ENCODE measurements at places on chromosomes 6 and 20.

DNA sequence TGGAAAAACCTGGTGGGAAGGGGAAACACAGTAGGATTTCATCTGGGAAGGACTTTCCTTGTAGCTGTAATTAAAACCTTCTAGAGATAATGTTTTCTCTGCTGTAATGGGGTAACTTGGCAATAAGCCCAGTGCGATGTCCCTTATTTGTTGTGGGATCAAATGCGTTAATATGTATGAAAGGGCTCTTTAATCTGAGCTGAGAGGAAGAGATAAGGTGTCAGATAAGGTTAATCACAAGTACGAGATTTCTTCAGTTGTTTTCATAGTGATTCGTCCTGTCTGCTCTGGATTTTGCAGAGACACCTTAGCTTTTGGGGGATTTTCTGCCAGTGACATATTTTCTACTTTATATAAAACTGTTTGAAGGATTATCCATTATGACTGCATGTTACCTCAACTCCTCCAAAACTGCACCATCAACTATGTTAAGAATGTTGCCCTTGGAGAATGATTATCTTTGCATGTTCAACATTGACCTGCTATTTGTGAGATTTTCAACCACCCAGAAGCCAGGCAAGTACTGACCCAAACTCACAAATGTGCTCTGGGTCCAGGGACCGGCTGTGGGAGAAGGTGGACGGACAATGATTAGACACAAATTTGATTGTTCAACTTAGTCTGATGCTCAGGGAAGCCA lies 21.2 kb upstream of the ELOVL5 start:
- DNase-seq, result no peak

- DNase-seq, result no peak
These were observed 32.8 kb downstream of the DYNLT1 start for GRCh38 chr6:158611541-158612370.

DNA sequence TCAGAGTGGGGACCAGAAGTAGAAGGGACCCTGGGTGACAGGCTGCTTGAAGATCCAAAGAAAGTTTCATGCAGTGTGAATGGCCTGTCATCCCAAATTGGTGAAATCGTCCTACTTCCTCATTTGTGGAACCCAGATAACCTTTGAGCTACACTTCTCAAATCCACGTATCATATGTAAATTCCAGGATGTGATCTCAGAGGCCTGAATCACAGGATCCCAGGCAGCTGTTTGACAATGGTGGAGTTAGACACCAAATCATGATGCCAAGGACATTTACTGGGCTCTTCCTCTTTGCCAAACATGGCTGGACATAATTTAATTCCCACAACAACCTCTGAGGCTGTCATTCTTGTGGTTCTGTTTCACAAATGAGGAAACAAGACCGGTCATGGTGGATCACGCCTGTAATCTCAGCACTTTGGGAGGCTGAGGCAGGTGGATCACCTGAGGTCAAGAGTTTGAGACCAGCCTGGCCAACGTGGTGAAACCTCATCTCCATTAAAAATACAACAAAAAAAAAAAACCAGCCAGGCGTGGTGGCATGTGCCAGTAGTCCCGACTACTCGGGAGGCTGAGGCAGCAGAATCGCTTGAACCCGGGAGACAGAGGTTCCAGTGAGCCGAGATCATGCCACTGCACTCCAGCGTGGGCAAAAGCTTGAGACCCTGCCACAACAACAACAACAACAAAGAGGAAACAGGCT lies 39.9 kb upstream of the TTPAL start:
- no peak for DNase-seq

GRCh38 chr6:46917002-46917545 lies 4.7 kb downstream of the ADGRF5 start:
- DNase-seq, result no peak

GRCh38 chr6:129635396-129636130 lies 74.4 kb downstream of the ARHGAP18 start:
- peak; percentile 82 for DNase-seq

GRCh38 chr20:36572701-36573102 lies 695 bp upstream of the TGIF2 start:
- DNase-seq, result no peak

DNA sequence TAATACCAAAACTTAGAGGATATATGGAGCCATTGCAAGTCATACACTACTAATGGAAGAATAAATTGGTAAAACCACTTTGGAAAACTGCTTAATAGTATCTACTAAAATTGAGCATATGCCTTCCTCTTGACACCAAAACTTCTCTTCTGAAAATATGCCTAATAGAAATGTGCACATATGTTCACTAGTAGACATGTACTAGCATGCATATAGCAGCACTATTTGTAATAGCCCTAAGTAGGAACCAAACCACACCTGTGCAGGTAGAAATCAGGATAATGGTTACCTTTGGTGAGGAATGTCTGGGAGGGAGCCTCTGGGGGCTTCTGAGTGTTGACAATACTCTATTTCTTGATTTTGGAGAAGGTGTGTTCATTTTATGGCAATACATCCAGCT lies 424.8 kb upstream of the BTBD3 start:
- DNase-seq, result no peak

DNA sequence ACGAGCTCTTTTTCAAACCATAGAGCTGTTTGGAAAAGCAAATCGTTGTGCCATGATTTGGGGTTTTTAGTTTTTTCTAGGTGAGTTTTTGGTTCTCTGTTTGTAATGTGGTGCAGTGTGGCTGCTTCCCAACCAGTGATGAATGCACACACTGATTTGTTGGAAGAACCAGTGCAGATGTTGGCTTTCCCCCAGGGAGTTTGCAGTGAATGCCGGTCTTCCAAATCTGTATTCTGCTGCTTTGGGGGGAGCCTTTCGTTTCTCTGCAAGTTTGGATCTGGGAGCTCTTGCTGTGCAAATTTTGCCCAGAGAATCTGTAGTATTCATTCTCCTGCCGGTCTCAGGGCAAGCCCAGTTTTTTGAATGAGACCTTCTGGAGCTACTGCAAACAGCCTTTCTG lies 14.5 kb downstream of the HECA start:
- peak; percentile 20 for DNase-seq

DNA sequence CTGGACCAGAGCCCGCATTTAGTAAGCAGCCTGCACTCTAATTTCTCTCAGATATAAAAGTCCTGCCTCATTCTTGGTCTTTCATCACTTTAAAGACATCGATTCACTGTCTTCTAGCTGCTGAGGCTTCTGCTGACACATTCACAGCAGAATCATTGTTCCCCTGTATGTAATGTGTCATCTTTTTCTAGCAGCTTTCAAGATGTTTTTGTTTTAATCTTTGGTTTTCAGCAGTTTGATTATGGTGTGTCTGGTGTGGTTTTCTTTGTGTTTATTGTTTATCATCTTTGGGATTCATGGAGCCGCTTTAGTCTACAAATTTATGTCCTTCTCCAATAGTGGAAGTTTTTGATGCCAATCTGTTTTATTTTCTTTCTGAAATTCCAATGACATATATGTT lies 157.3 kb upstream of the STMND1 start:
- DNase-seq, result no peak

DNA sequence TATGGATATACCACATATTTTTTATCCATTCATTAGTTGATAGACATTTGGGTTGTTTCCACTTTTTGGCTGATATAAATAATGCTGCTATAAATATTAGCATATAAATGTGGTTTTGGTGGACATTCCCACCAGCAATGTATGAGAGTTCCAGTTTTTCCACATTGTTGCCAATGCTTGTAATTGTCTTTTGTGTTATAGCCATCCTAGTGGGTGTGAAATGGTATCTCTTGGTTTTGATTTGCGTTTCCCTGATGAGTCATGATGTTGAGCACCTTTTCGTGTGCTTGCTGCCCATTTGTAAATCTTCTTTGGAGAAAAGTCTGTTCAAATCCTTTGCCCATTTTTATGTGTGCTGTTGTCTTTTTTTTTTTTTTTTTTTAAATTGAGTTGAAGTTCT lies 54.4 kb downstream of the DHX35 start:
- no peak for DNase-seq

- DNase-seq, result no peak
These were observed 33.7 kb upstream of the PAQR8 start for GRCh38 chr6:52328303-52328662.

GRCh38 chr6:155040901-155041650 lies 46.0 kb downstream of the TIAM2 start:
- DNase-seq, result no peak

GRCh38 chr20:51871943-51872342 lies 69.6 kb upstream of the SALL4 start:
- DNase-seq, result no peak

- no peak for DNase-seq
These were observed 506.5 kb downstream of the NKAIN2 start for GRCh38 chr6:124310139-124310538.

DNA sequence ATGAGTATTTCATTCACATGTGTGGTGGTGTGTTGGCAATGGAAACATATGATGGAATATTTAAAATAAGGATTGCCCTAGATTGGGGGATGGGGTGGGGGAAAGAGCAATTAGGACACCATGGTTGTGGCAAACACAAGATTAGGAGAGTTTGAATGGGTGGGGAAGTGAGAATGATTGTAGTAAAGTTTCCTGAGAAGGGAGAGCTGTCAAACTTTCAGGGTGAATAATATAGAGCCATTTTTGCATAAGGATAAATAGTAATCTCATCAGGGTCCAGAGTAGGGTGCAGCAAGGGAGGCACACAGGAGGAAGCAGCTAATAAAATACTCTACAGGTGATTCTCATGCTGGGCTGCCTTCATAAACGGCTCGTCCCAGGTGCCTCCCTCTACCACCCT lies 294.9 kb upstream of the MARCKS start:
- no peak for DNase-seq

DNA sequence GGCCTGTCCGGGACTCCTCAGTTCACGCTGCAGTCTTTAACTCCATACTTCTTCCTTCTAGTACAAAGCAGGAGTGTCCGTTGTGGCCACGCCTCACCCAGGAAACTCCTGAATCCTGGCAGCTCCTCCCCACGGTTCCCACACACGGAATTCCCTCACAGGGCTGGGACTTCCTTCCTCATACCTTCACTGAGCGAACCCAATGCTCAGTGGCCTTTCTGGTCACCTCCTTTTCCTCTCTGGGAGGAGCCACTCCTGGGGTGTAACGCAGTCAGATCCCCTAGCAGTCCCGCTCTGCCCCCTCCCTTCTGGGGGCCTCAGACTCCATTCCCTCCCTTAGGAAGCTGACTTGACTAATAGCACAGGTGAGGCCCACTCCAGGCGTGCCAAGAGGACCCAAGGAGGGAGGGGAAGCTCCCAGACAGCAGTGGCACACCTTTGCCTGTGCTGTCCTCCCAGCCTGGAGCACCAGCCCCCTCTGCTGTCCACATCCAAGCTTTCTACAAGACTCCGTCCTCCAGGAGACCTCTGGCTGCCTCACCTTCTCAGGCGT lies at the start of gene SLC52A3:
SLC52A3 (minus strand) TSS at position 75 of the 553 bp plus-strand sequence. CDS start 2,726 bp downstream, outside the sequence.
- DNase-seq, result no peak

DNA sequence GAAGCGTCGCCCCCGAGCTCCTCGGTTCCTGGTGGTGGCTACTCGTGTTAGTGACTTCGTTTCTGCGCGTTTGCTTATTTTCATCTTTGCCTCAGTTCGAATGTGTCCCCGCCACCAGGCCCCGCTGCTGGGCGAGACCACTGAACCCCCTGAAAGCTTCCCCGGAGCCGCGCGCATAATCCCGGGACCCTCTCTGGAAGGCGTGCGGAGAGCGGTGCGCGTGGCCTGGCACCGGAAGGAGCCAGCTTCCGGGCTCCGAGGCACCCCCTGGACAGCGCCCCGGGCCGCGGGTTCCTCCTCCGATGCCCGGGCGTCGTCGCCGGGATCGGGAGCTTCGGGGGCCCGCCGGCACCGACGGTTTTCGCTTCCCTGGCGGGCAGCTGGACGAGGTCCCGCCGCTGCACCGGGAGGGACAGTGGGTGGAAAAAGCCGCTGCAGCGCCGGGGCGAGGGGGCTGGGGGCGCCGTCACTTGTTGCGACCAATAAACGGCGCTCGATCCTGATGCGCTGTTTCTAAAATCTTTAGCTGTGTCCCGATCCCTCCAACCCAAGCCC lies 643 bp upstream of the SLC35D3 start:
- no peak for DNase-seq

GRCh38 chr6:168690271-168690670 lies 249.3 kb downstream of the SMOC2 start:
- DNase-seq, result no peak

DNA sequence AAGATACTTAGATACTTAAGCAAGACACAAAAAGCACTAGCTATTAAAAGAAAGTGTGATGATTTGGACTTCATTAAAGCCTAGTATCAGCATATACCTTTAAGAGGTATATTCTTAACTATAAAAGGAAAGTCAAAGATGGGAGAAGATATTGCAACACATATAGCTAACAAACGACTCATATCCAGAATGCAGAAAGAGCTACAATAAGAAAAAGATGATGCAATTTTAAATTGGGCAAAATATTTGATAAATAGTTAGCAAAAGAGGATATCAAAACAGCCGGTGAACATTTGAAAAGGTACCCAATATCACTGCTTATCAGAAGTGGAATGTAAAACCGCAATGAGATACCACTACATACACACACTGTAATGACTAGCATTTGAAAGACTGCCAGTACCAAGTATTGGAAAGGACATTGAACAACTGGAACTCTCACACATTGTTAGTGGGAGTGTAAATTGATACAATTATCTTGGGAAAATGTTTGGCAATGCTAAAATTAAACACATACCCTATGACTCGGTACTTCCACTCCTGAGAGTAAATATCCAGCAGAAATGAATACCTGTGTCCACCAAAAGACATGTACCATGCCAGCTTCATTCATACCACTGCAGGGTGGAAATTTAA lies 25.7 kb downstream of the MUC22 start:
- DNase-seq, result no peak

- DNase-seq, result no peak
These were observed 222.8 kb downstream of the LY86 start for GRCh38 chr6:6811128-6812009.

DNA sequence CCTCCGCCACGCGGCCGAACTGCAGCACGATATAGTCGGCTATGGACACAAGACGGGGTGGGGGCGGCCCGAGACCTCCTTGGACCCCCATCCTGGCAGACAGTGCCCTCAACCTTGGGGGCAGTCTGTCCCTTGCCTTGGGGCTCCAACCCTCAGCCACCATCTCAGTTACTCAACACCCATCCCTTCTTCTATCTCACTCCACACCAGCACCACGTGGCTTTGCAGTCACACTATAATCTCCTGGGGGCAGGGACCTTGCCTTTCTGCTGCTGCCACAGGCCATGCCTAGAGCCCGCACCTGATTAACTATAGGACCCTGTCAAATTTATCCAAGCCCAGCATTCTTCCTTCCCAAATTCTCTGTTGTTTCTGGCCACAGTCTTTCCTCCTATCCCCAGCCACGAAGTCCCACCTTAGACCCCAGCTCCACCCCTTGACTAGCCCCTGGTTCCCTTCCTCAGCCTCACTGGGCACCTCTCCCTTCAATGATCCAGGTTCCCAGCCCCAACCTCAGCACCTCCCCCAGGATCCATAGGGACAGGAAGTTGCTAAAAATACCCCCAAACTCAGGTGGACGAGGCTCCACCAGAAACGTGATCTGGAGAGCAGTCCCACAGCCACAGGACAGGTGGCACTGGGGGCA lies 1.7 kb upstream of the TEAD3 start:
- no peak for DNase-seq

- no peak for DNase-seq
These were observed 2.0 kb downstream of the FYN start for GRCh38 chr6:111871207-111871606.

GRCh38 chr6:108581237-108581931 lies 20.7 kb downstream of the FOXO3 start:
- peak; percentile 90 for DNase-seq
